ENCODE measurements at places on chromosomes 5 and 9.

DNA sequence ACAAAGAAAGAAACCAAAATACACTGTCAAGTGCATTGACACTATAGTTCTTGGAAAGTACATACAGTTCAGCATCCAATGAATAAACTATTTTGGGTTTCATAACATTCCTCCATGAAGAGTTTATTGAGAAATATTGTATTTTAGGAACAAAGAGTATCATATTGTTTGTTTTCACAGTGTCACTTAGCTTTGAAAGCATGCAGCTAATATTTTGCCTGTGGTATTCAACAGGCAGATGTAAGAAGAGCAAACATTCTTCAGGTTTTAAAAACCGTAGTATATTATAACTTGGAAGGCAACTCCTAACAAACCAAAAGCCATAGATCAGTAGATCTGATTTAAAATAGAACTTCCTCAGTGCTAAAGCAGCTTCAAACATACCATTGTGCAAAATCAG lies 4.5 kb downstream of the PRELID2 start:
- no peak for DNase-seq

GRCh38 chr9:95991326-95991725 lies 115.8 kb downstream of the ERCC6L2 start:
- peak; percentile 6 for DNase-seq

DNA sequence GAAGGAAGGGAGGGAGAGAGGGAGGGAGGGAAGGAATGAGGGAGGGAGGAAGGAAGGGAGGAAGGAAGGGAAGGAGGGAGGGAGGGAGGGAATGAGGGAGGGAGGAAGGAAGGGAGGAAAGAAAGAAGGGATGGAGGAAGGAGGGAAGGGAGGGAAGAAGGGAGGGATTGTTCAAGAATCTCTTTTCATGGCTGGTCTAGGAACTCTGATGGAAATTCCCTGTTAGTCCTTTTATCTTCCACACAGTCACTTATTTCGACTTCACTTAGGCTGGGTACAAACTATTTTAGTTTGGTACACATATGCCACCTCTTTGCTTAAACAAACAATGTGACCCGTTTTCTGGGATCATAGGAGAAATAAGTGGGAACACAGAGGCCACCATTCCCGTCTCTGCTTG lies 435.6 kb upstream of the WWC1 start:
- no peak for DNase-seq

- DNase-seq: peak; percentile 64
These were observed 60.4 kb upstream of the CAST start for GRCh38 chr5:96601715-96602244.

- DNase-seq: no peak
These were observed 83.6 kb downstream of the MVB12B start for GRCh38 chr9:126410229-126410628.

DNA sequence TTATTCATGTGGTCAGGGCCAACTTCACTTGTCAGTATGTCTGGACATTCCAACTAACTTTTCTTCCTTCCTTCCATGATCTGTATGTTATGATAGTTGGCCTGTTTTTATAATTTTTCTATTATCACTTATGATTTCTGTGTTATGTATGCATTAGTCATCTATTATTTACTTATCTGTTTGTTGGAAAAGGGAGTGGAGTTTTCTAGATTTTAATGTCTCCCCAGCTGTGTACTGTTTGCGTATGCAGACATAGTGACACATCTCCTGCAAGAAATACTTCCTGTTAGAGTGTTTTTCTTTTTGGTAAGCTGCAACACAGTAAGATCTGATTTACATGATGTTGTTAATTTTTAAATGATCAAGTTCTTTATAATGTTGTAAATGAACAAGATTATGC lies 8.7 kb upstream of the INSYN2B start:
- DNase-seq: no peak

GRCh38 chr5:78649211-78649695 lies 681 bp upstream of the LHFPL2 start:
- DNase-seq: no peak

- DNase-seq: no peak
These were observed 255.6 kb downstream of the NR3C1 start for GRCh38 chr5:143147902-143148301.

- peak; percentile 65 for DNase-seq
These were observed 280.8 kb downstream of the CDH10 start for GRCh38 chr5:24363789-24364481.

DNA sequence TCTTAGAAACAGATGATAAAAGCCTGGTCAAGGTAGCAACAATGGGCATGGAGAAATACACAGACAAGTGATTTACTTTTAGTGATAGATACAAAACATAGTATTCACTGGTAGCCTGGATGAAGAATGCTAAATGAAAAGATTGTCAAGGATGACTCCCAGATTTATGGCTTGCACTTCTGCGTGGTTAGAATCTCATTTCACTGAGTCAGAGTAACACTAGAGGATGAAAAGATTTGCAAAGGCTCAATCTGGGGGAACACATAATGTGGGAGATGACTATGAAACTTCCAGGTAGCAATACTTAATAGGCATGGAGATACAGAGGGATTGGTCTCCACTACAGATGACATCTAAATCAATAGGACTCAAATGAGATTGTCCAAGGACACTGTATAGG lies 38.4 kb downstream of the AGTPBP1 start:
- DNase-seq: no peak

GRCh38 chr5:17445185-17445584 lies 52.8 kb upstream of the TAF11L2 start:
- no peak for DNase-seq

DNA sequence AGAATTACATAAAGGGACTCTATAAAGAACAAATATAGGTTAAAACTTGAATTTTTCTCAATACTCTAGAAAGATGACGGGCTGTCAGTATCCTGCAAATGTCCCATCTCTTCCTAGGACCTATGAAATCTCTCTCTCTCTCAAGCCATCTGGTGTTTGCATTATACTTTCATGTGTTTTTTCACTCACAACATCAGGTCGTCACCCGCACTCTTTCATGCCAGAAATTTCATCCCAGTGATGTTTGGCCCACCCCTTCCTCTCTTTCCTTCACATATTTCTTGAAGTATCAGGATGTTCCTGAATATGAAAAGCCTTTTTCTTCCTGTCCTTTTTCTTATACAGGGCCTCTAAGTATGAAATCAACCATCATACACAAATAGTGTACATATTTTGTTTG lies 63.3 kb upstream of the GAS1 start:
- no peak for DNase-seq

DNA sequence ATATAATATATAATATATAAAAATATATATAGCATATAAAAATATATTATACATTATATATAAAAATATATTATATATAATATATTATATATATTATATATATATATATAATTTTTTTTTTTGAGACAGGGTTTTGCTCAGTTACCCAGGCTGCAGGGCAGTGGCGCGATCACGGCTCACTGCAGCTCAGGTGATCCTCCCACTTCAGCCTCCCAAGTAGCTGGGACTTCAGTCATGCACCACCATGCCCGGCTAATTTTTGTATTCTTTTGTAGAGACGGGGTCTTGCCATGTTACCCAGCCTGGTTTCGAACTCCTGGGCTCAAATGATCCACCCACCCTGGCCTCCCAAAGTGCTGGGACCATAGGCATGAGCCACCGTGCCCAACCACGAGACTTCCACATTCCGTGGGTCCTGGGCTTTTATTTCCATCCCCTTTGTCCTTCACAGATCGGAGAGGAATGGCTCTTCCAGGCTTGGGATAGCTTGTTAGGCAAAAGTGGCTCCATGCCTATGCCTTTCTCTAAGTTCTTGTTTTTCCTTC lies 62.0 kb upstream of the IER5L start:
- no peak for DNase-seq

GRCh38 chr5:174943785-174944184 lies 219.4 kb downstream of the MSX2 start:
- DNase-seq: no peak

DNA sequence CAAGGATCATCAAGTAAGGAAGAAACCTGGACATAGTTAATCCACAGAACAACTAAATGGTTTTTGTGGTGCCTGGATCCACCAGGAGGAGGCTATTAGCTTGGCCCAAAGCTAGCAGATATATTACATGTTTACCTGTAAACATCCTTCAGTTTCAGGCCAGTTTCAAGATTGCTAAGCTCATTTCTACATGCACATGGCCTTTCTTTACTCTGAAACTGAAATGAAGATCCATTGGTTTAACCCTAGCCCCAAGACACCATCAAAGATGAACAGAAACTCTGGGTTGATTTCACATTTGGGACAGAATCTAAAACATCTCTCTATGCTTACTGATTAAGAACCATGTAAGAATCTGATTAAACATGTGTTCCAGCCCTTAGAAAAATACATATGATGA lies 611.8 kb downstream of the TLE1 start:
- DNase-seq: no peak

- no peak for DNase-seq
These were observed 532.2 kb upstream of the WWC1 start for GRCh38 chr5:167759057-167759821.

GRCh38 chr9:129478961-129479630 lies 141.8 kb downstream of the C9orf50 start:
- no peak for DNase-seq

GRCh38 chr5:5165541-5166002 lies 25.4 kb downstream of the ADAMTS16 start:
- DNase-seq: no peak

- no peak for DNase-seq
These were observed 366.9 kb upstream of the ZNF608 start for GRCh38 chr5:125113328-125113727.

GRCh38 chr9:75376680-75377254 lies 288.5 kb downstream of the OSTF1 start:
- no peak for DNase-seq

DNA sequence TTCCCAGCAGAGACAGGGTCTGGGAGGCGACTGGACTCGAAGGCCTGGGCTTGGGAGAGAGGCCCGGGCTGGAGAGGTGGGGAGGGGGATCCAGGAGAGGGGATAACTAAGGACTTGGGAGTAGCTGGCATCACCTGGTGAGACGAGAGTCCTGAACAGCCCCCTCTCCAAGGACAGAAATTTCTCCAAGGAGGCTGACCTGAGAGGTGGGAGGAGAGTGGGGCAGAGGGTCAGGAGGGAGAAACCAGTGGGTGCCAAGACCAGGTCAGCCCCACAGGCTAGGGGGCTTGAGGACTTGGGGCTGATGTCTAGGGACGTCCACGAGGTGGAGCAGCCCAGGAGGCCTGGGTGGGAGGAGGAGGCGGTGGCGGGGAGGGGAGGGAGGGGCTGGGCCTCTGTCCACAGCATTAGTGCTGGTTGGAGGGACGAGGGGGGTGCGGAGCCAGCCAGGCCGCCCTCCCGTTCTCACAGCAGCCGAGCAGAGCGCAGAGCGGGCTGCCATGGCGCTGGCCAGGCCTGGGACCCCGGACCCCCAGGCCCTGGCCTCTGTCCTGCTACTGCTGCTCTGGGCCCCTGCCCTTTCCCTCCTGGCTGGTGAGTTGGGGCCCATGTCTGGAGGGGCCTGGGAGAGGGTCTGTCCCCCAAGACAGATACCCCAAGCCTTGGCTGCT lies at the start of gene CRB2:
TSS of gene CRB2 (plus strand) at position 437 of the 671 bp plus-strand sequence. CDS start at position 501, 64 bp downstream.
- no peak for DNase-seq

DNA sequence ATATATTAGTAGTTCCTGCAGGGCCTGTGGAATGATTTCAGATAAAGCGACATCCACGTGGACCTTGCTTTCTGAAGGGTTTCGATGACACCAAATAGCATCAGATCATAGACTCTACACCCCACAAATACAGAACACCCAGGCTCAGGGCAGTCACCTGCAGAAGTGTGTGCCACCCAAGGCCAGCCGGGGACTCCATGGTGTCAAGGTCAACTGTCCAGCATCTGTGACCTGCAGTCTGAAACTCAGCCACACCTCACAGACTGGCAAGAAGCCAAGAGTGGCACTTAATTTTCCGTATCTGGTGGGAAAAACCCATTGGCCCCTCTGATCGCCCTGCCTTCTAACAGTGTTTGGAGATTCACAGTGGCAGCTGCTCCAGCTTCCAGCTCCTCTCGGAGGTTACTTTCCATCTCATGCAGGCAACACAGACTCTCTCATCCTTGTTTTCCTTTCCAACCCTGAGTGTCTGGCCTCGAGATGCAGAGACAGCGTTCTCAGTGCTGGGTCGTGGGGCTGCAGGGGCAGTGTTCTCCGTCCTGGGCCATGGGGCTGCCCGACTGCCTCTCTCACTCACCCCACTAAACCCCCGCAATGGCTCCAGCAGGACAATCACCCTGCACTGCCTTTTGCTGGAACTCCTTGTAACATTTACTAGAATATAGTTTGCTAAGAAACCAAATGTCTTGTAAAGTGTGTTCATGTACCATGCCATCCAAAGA lies 221.9 kb downstream of the IRX2 start:
- no peak for DNase-seq

DNA sequence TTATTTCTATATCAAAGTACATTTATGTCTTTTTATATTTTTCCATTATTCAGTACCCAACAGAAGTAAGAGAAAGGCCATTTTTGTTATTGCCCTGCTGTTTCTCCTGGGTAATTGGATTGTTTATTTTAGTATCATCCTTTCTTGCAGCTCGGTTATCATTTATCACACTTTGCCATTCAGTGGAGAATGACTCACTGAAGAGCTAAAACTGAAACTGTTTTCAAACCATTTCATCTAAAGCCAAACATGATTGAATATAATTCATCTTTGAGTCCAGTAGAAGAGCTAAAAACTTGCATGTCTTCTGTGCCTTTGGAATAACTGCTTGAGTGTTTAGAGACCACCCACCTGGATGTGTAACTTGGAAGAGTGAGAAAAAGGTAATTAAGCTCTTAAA lies 139.5 kb upstream of the PRDM9 start:
- no peak for DNase-seq

DNA sequence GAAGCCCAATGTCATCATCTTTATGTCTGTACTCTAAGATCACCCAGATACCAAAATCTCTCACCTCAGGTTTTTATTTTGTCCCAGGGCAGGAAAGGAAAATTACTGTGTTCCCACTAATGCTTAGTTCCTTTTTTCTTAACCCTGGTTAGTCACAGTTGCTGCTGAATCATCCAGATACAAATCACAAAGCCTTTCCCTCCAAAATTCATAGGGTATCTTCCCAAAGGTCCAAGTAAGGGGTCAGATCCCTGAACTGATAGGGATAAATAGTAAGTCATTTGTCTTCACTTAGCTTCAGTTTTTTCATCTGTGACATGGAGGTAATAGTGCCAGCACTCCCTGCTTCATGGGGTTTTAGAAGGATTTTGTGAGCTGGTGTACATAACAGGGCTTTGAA lies 2.2 kb downstream of the PLCXD3 start:
- no peak for DNase-seq

DNA sequence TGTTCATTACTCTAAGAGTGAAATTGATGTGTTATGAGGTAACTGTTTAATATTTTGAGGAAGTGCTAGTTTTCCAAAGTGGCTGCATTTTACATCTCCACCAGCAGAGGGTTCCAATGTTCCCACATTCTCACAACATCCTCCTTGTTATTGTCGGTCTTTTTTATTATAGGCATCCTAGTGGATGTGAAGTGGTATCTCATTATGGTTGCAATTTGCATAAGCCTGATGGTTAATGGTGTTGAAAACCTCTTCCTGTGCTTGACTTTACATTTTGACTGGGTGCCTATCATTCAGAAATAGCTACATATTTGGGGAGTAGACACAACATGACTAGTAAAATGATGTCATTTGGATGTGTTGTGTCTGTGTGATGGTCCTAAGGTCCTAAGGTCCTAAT lies 143.6 kb downstream of the MRPS30 start:
- DNase-seq: peak; percentile 3
